ENCODE measurements at places on chromosomes 12 and 14.

DNA sequence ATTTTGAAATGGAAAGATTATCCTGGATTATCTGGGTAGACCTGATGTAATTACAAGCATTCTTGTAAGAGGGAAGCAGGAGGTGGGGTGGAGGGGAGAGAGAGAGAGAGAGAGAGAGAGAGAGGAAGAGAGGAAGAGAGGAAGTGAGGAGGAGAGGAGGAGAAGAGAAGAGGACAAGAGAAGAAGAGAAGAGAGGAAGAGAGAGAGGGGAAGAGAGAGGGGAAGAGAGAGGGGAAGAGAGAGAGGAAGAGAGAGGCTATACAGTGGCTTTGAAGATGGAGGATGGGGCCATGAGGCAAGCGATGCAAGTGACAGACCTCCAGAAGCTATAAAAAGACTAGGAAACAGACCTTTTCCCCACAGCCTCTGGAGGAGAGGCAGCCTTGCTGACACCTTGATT, 13.7 kb upstream of the CHST11 start:
- no peak for DNase-seq

- DNase-seq: no peak
These were observed 1.8 kb downstream of the VSX2 start for GRCh38 chr14:74240794-74241651.

GRCh38 chr12:47270782-47271664, 191.3 kb upstream of the AMIGO2 start:
- no peak for DNase-seq

DNA sequence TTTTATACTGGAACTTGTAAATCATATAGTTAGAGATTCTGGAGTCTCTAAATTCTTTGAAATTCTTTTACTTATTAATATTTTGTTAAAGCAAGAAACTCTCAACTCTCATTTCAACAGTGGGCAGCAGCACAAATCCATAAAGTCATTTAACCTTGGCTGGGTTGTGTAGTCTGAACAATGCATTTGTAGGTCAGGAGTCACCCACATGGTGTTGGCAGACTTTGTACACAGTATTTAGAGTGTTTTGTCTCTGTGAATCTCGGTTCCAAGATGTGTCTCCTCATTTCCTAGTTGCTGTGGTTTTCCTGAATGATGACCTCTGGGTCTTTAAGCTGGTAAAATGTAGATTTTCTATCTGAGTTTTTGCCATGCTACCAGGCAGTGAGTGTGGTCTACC, 20.8 kb upstream of the STRAP start:
- DNase-seq: no peak

DNA sequence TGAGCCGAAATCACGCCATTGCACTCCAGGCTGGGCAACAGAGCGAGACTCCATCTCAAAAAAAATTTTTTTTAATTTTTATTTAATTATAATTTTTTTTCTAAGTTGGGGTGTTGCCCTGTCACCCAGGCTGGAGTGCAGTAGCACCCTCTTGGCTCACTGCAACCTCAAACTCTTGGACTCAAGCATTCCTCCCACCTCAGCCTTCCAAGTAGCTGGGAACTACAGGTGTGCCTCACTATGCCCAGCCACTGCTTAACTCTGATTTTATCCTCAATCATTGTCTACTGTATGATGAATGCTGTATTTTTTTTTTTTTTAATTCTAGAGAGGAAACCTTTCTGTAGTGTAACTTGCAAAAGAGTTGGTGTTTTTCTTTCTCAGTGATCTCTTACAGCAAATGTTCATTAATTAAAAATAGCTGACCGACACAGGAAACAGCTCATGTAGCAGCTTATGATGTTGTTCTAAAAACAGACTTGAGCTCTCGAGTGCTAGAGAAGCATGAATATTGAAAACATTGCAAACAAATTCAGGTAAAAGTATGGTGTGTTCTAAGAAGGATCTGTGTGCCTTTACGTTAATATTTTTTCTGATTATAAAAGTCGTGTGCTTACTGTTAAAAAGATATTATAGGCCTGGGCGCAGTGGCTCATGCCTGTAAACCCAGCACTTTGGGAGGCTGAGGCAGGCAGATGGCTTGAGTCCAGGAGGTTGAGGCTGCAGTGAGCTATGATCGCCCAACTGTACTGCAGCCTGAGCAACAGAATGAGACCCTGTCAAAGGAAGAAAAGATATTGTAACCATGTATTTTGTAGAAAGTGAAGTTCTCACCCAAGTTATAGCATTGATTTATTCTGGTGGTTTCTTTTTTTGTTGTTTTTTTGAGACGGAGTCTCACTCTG, 68.9 kb downstream of the FGD4 start:
- DNase-seq: no peak

DNA sequence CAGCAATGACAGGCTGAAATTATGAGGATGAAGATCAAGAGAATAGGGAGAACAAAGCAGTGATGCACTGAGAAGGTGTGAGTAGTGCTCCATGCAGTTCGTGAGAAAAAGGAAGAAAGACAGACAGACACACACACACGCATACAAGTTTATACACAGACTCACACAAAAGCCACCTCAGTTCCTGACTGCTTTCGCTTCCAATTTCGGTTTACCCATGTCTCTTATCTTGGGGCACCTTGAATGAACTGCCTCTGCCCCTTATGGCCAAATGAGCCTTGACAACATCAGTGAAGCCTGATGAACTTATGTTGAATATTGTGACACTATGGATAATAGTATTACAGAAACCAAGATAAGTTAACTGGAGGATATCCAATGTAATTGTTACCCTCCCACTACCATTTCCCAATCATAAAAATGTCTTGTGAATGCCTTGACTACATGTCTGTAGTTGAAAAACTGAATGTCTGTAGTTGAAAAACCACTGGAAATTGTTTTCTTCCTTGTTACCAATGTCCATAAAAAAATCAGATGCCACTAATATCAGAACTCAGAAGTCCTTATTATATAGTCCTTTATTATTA, 380.4 kb upstream of the DDHD1 start:
- DNase-seq: no peak

DNA sequence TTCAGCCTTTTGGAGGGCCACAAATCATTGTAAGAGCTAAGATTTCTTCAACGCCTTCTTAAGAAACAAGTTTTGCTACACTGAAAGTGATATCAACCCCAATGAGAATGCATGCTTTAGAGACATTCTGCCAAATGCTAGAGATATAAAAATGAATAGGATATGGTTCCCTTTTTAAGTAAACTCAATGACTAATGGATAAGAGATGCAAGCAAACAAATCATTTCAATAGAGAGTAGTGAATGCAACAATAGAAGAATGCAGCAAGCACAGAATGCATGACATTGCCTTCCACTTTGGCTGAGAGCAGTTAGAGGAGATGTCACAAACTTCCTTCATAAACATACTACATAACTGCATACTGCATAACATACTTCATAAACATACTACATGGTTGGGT, 116.4 kb downstream of the PDZRN4 start:
- no peak for DNase-seq

DNA sequence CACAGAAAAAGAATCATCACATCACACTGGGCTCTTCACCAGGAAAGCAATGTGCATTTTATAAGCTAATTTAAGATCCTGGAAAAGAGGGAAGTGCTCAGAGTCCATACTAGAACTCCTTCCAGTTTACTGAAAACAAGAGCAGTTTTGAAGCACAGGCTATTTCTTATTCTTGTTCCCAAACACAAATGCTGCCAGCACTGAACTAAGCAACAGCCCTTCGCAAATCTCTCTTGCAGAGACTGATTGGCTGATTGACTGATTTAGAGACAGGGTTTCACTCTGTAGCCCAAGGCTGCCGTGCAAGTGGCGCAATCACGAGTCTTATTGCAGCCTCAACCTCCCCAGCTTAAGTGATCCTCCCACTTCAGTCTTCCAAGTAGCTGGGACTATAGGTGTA, 44.8 kb downstream of the BCL2L14 start:
- DNase-seq: peak; percentile 34

- no peak for DNase-seq
These were observed 274.0 kb downstream of the NOVA1 start for GRCh38 chr14:26323869-26324268.

DNA sequence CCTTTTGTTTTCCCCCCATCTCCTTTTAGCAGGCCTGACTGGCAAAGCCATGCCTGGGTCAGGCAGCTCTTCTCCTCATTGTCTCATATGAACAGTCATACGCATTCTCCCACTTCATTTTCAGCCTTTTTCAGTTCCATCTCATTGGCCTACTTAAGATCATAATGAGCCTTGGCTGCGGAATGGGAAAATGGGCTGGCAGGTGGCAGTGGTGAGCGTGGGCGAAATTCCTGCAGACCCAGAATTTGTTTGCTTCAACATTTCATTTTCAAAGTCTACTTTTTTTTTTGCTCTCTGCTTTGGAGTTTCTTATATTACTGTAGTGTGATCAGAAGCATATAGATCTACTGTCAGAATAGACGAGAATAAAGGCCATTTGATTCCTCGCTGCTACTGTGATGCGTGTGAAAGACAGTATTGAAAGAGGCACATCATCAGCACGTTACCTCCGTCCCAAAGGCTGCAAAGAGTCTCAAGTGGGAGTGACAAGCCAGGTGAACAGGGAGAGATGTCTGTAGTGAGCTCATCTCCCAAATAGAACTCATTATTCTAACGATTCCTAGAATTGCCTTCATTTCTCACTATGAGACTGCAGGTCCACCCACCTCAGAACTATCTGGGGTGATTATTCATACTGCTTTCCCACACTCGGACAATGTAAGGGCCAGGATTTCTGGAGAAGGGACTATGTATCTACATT, 73.7 kb downstream of the TBK1 start:
- peak; percentile 43 for DNase-seq

DNA sequence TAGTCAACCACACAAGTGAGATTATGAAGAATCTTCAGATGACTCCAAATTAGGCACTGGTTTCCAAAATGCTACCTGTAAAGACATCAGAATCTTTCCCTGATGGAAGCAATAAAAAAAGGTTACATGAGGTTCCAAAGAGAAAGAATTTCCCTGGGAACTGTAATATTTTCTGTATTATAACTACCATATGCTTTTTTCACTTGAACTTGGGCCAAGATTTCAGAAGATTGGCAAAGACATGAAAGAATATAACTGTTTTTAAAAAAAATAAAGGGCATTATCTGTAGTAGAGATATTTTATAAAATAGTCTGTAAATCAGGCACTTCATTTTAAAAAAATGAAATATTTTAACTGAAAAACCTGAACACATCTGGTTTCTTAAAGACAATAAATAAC, 12.9 kb downstream of the HECTD1 start:
- DNase-seq: no peak

DNA sequence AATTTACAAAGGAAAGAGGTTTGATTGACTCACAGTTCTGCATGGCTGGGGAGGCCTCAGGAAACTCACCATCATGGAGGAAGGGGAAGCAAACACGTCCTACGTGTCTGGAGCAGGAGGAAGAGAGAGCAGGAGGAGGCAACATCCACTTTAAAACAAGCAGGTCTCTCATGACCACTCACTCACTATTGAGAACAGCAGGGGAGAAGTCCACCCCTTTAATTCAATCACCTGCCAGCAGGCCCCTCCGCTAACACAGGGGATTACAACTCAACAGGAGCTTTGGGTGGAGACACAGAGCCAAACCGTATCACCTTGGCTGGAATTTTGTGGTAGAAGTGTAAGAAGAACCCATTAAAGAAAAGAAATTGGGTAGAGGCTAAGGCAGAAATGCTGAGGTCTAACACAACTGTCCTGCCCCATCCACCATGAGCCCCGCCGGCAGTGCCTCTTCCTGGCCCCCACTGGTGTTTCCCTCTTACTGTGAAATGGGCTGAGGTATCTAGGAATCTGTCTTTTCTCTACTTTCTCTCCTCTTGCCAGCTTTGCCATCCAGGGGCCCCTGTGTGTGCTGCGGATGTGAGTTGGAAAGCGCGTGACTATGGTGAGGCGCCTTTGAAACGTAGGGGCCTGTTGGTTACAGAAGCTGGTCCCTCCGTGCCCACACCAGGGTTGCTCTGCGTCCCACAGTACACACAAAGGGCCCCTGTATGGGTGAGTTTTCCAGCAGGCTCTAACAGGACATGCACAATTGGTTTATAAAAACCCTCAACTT, 108.0 kb upstream of the TMEM132D start:
- no peak for DNase-seq

- no peak for DNase-seq
These were observed 218.8 kb downstream of the KITLG start for GRCh38 chr12:88361493-88361892.

DNA sequence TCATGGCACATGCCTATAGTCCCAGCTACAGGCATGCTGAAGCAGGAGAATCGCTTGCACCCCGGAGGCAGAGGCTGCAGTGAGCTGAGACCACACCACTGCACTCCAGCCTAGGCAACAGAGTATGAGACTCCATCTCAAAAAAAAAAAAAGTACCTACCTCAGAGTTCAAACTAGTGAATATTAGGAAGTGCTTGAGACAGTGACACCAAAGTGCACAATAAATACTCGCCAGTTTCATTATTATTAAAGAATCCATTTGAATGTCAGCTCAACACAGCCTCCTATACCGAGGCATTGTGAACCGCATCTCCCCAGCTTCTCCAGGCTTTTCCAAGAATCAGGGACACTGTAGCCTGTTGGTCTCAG, 5.0 kb downstream of the GAPDH start:
- DNase-seq: no peak
